Pulmonary artery endothelial cell (primary cell): ENCODE measurements at places on chromosomes 12 and 14. TPM values are rescaled to one million over a fixed set of nuclear protein-coding genes. Genes with fewer than 3 reads are reported as not detected.

MYF6 gene
- not detected in 2 replicates for total RNA-seq

ATG101 gene
- total RNA-seq = 70.2 and 92.9 TPM in 2 replicates

ORAI1 gene
- total RNA-seq = 16.2 and 18.8 TPM in 2 replicates

AQP2 gene
- not detected in 2 replicates for total RNA-seq

TMEM233 gene
- total RNA-seq = 0.73 and 1.2 TPM in 2 replicates

CLEC6A gene
- total RNA-seq = not detected in 2 replicates

AMN gene
- total RNA-seq = 0.13 TPM in 1 of 2 replicates, not detected in the other

C12orf50 gene
- total RNA-seq = 0.07 TPM in 1 of 2 replicates, not detected in the other

TBC1D30 gene
- 18.8 and 19.9 TPM in 2 replicates for total RNA-seq

CMKLR1 gene
- total RNA-seq = 0.13 TPM in 1 of 2 replicates, not detected in the other

MYG1 gene
- total RNA-seq = 50.5 and 54.3 TPM in 2 replicates

MIP gene
- 0.07 and 0.20 TPM in 2 replicates for total RNA-seq

- no peak for DNase-seq
Observed at GRCh38 chr14:100582496-100583165, 4.6 kb downstream of the BEGAIN start.

DNA sequence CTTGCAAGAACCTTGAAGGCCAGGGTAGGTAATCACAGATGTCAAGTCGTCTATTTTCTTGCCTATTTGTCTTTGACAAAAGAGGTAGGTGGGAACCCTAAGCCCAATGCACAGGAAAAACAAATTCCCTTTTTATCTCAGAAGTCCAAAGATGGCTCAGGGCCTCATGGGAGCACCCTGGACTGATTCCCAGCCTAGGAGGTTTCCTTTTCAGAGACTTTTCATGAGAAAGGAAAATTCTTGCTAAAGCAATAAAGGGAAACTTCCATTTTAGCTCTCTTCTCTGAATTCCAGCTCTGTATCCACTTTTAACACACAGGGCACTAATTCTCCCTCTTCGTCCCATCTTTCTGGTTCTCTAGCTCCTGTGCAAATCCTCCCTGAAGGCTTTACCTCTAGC lies 1.2 kb downstream of the ZNF641 start:
- DNase-seq = no peak

DNA sequence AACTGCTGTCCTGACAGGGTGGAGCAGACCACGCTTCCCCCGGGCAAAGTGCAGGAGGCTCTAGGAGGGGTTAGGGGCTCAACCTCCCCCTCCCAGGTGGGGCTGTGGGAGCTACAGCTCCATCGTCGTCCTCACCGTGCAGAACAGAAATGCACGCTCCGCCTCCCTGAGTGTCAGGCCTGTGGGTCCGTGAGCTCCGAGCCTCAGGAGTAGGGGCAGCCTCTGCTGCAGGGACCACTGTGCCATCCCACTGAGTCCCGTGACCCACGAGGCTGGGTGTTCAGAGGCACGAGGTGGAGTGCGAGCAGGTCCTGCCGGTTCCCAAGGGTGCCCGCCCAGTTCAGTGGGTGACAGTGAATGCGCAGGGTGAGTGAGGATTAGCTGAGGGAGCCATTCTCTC lies 48.6 kb downstream of the CACNA1C start:
- DNase-seq = no peak

DNA sequence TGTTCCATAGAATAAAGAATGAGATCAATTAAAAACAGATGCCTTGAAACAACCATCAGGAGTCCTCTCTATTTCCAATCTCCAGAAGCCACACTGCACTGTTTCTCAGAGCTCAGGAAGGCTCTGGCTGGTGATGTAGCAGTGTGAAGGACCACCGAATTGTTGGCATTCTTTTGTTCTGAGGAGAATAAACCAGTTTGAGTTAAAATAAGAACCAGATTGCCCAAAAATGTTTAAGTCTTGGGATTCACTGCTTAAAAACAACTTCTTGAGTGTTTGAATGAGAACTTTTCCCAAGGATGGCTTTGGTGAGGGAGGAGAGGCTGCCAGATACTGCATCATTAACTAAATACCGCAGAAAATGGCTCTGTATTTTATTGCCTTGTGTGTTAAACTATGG lies 341.2 kb downstream of the C12orf75 start:
- DNase-seq = no peak

DNA sequence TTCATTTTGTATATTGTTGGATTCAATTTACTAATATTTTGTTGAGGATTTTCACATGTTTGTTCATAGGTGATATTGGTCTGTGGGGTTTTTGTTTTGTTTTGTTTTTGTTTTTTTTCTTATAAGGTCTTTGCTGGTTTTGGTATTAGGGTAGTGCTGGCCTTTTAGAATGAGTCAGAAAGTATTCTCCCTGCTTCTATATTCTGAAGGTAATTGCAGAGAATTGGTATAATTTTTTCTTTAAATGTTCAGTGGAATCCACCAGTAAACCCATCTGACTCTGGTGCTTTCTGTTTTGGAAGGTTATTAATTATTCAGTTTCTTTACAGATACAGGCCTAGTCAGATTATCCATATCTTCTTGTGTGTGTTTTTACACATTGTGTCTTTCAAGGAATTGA lies 8.9 kb downstream of the TOGARAM1 start:
- no peak for DNase-seq

DNA sequence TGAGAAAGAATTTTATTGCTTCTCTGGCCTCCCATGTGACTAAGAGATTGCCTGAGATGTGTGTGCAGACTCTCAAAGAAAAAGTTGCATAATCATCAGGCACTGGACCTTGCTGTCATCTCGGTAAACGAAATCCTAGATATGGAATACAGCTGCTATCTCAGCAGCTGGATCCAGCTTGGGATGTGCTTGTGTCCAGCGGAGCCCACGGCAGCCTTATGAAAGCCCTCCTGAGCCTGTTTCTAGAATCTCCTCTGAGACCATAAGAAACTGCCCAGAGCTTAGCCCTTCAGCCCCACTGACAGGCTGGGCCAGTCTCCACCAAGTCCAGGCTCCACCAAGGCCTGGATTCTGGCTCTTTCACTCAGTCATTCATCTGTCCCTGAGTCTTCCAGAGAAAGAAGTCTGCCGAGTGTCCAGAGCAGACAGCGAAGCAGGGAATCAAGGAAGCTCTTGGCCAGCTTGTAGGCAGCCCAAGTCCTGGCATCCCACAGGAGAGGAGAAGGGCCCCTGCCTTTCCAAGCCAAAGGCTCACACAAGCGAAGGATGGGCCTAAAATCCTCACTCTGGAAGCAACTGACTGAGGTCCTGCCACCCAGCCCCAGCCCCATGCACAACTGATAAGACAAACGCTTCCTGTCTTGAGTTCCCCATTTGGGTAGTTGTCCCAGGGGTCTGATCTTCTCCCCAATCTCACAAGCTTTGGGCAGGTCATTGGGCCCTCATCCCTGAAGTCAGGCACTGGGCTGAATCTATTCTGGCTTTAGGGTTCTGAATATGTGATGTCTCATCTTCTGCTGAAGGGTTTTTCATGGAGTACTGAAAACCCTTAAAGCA lies 97.8 kb downstream of the SEC23A start:
- DNase-seq = no peak

DNA sequence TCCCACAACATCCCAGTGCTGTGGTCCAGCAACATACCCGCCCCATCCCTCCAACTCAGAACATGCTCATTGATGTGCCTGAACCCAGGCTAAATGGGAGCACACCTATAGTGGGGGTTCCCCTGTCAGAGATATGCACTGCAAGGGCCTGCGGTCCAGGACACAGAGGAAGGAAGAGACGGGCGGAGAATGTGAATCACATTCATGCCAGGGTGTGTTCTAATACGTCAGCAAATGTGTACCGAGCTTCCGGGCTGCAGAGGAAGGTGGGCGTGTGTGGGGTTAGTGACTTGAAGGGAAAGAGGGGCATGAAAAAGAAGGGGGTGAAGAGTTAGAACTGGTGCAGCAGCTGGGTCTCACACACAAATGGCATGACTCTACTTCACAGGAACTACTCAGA lies 83.7 kb downstream of the DPF3 start:
- DNase-seq = no peak

GRCh38 chr14:30005114-30005808 lies 77.6 kb upstream of the PRKD1 start:
- DNase-seq = peak; percentile 19

- no peak for DNase-seq
Observed at GRCh38 chr12:14418451-14418890, 53.0 kb downstream of the ATF7IP start.

- DNase-seq = no peak
Observed at GRCh38 chr14:72652179-72652578, 241.7 kb downstream of the DPF3 start.

DNA sequence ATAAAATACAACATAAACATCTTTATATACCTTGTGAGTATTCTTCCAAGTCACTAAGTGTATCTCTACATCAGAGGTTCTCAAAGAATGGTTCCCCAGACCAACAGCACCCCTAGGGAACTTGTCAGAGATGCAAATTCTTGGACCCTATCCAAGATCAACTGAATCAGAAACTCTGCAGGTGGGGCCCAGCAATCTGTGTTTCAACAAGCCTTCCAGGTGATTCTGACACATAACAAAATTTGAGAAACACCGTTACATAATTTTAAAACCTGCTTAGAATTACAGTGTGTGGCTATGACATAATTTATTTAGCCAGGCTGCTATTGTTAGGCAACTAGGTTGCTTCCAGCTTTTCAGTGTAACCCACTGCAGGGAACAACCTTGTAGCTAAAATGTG lies 49.8 kb downstream of the NTN4 start:
- no peak for DNase-seq

GRCh38 chr14:56417173-56417572 lies 162.4 kb upstream of the TMEM260 start:
- DNase-seq = no peak

DNA sequence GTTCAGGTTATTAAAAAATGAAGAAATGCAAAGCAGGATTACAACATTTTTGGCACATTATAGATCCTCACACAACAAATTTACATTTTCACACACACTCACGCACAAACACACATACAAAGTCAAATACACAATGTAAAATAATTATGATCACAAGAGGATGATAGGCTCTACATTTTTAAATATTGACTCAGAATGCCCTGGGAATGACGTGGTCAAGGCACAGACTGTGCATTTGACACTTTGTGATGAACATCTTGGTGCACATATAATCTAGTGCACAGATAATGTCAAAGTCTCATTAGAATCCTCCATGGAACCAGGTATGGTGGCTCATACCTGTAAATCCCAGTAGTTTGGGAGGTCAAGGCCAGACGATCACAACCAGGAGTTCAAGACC lies 49.4 kb downstream of the DPF3 start:
- DNase-seq = no peak

GRCh38 chr12:69341328-69341727 lies 6.9 kb upstream of the LYZ start:
- DNase-seq = no peak

- no peak for DNase-seq
Observed at GRCh38 chr14:28783664-28784063, 17.1 kb downstream of the FOXG1 start.

- DNase-seq = no peak
Observed at GRCh38 chr12:125201940-125202339, 136.7 kb downstream of the AACS start.

DNA sequence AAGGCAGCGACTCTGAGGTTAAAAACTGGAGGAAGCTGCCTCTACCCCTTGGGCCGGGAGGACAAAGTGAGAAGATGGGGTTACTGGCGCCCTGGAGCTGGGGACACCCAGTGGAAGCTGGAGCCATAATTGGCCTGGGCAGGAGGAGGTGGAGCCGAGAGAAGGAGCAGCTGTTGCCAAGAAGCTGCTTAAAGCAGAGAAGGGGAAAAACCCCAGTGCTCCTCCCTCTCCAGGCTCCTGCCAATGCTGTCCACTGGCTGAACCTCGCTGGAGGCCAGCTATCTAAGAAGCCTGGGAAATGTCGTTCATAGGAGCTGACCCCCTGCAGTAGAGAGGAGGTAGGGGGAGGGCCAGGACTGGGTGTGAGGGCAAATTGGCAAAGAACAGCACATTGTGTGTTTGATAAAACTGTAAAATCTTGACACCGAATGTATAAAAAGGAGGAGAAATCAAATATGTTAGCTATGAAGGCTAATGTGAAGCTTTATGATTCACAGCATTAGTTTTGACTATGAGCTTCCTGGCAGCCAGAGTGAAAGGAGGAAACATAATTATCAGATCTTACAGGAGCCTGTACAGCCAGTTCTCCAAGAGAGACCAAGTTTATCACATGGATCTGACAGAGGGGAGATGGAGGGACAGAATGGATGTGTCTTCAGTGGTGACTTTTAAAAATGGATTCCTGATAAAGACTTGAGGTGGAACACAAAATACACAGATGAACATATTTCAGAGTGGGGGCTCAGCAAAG lies 9.5 kb downstream of the HHIPL1 start:
- DNase-seq = no peak

- DNase-seq = no peak
Observed at GRCh38 chr12:123845881-123846280, 83.8 kb downstream of the DNAH10 start.

- no peak for DNase-seq
Observed at GRCh38 chr14:91159182-91159581, 45.3 kb downstream of the DGLUCY start.

DNA sequence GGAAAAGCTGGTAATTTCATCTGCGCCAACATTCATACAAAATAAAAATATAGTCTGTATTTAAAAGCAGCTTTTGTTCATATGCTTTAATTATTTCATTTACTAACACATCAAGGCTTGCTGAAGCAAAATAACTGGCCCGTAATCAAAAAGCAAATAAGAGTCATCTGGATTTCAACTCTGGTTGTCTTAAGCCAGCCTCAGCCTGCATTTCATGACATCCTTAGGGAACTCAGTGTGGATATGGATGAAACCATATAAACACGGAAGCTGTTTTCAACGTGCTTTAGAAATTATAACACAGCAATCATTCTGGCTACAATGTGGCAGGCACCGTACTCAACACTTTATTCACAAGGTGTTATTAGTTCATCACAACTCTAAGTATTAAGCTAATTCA lies 852 bp downstream of the COX16 start:
- DNase-seq = no peak

GRCh38 chr12:99093166-99093565 lies 448.1 kb downstream of the APAF1 start:
- DNase-seq = no peak

- DNase-seq = no peak
Observed at GRCh38 chr12:93879476-93880421, 202.6 kb downstream of the CRADD start.

GRCh38 chr14:104314251-104314941 lies 176.0 kb downstream of the KIF26A start:
- DNase-seq = no peak

- DNase-seq = no peak
Observed at GRCh38 chr12:131348646-131349045, 362.2 kb upstream of the SFSWAP start.

GRCh38 chr12:50642035-50642451 lies 121.9 kb upstream of the ATF1 start:
- peak; percentile 41 for DNase-seq

DNA sequence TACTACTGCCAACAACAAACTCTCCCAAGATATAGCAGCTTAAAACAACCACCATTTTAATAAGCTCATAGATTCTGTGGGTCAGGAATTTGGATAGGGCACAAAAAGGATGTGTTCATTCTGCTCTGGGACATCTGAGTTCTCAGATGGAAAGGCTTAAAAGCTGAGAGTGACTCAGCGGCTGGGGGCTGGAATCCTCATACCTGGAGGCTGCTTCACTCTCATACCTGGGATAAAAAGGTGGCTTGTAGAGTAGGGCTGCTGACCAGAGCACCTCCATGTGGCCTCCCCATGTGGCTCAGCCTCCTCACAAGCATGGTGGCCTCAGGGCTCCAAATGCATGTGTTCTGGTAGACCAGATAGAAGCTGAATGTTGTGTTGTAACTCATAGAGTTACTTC lies 20.2 kb upstream of the PELI2 start:
- no peak for DNase-seq
